ENCODE measurements at places on chromosomes 11 and 22.

DNA sequence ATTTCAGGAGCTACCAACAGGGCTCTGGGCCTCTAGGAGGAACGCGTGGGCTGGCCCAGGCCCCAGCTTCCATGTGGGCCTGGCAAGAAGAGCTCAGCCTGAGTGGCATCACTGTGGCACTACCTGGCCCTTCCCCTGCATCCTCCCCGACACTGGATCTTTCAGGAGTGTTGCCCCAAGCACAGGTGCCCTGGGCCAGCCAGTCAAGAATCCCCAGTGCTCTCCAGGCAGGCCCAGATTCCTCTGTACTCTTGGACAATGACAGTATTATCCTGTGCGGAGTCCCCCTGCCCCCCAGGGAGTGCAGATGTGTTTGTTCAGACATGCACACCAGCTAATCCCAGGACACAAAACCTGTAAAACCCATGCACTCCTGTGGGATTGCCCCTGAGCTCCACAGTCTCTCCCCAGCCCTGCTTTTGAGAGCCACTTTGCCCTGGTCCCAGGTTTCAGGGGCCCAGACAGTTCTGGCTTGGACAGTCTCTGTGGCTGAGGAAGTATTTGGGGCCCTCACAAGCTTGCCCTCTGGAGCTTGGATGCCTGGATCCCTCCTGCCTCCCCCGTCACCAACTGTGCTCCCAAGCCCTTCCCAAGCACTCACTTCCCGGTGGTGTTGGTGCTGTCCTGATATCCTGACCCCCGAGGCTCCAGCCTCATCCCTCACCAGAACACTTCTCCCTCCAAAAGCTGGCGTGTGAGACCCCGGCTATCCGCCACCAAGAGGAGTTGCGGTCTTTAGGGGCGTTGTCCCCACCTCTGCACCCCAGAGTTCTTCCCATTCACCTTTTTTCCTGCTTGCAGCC is 39.9 kb downstream of the KCNC1 start:
- no peak for DNase-seq

GRCh38 chr11:77083566-77084245 is 16.9 kb downstream of the CAPN5 start:
- DNase-seq = no peak

DNA sequence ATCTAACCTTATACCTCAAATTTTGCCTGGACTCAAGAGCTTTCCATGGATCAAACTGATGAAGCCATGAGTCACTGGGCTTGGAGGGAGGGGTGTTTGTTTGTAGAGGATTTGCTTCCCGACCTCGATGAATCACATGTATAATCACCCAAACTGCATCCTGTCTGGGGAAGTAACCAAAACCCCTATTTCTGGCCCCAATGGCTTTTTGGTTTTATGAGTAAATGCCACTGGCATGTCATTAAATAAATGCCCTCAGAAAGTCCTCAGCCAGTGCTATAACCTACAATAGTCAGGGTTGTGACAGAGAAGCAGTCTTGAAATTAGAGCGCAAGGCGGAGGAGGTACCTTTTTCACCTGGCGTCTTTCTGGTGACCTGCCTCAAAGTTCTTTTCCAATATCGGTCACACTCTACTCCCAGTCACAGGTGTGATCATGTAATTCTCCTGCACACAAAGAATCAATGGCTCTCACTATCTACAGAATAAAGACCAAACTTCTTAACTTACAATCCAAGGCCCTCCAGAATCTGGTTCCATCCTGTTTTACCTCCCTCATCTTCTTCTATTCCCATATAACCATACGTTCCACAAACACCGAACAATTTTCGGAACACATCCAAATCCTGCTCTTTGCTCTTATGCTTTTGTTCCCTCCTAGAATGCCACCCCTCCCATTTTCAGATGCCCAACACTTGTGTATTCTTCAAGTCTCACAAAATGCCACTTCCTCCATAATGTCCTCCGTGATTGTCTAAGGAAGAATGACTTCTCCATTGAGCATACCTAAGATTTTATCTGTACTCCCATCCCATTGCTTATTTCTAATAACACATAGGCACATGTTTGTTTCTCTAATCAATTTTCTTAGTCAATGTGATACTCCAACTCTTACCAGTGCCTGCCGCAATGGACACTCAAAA is 81.3 kb upstream of the BLID start:
- peak; percentile 98 for DNase-seq

- peak; percentile 75 for DNase-seq
Measured at GRCh38 chr11:8099291-8099899, 18.4 kb downstream of the TUB start.

GRCh38 chr11:62860835-62861563 is 19.7 kb upstream of the SLC3A2 start:
- no peak for DNase-seq

DNA sequence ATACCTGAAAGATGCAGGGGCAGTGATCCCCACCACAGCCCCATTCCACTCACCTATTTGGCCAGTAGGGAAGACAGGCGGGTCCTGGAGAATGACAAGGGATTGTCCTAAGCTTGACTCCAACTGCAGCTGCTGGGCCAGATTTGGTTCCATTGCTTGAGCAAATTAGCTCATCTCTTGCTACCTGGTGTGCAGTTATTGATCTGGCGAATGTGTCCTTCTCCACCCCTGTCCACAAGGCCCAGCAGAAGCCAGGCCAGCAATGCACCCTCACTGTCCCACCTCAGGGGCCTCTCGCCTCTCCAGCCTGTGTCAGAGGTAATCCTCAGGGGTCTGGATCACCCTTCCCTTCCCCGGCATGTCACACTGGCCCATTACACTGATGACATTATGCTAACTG is 23.3 kb downstream of the TSPAN32 start:
- no peak for DNase-seq

- no peak for DNase-seq
Measured at GRCh38 chr11:126564566-126564965, 209.1 kb downstream of the ST3GAL4 start.

GRCh38 chr11:85705800-85706199 is 19.8 kb upstream of the CCDC89 start:
- DNase-seq = no peak

DNA sequence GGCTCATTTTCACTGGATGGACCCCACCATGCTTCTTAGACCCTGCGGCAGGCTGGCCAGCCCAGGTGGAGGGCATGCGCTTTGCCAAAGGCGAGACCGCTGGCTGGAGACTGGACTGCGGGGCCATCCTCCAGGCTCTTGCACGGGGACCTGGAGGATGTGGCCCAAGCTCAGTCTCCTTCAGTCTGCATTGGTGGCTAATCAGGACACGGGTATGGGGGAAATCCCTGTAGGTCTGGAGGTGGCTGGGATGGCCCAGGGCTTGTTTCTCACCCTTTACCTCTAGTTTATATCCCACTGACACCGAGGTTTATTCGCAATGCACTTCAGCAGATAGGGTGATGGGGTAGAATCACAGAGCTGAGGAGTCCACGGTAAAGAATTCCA is 45.0 kb downstream of the BCR start:
- no peak for DNase-seq

DNA sequence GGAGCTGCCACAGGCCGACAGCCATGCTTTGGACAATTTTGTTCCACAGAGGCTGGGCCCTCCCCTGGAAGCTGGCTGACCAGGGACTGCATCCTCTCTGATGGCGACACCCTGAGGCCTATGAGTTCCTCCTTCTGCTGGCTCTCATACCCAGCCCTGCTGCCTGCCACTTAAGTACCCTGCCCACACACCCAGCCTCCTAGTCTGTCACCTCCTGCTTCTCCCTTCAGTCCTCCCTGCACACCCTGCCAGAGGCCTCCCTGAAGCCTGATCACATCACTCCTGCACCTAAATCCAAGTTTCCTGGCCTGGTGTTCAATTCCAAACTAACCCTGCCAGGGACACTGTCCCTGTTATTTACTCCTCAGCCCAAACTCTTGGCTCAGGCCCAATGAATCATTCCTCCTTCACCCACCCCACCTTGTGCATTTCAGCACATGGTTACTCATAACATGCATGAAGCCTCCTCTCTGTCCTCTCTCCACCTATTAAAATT is 136.7 kb upstream of the NECTIN1 start:
- peak; percentile 83 for DNase-seq

DNA sequence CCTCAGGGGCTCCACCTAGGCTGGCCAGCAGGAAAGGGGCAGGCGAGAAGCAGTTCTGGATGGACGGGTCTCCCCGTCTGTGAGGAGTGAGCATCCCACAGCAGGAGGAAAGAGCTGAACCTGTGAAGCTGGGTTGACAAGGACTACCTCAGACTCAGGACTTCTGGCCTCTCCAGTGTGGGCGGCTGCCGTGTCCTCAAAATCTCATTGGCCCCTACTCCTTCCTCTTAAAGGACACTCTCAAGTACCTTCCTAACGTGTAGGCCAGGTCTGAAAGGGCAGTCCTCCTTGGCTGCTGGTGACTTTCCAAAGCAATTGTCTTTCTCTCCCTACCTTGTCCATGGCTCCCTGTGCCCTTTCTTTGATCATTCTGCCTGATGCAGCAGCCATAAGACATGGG is 107.0 kb upstream of the AKIP1 start:
- no peak for DNase-seq

DNA sequence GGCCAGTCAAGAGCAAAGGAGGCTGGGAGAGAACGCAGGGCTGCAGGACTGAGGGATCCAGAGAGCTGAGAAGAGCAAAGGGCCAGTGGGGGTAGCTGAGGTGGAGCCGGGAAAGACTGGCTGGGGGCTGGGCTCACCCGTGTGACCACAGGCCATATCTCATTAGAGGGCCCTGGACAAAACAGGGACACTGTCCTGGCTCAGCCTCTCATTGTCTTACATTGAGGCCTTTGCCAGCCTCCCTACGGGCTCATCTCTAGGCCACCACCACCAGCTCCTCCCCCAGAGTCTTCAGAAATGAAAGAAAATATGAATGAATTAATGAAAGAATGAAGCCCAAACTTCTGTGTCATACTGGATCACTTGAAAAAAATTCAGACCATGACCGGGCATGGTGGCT is 9.2 kb downstream of the RAB36 start:
- DNase-seq = no peak

DNA sequence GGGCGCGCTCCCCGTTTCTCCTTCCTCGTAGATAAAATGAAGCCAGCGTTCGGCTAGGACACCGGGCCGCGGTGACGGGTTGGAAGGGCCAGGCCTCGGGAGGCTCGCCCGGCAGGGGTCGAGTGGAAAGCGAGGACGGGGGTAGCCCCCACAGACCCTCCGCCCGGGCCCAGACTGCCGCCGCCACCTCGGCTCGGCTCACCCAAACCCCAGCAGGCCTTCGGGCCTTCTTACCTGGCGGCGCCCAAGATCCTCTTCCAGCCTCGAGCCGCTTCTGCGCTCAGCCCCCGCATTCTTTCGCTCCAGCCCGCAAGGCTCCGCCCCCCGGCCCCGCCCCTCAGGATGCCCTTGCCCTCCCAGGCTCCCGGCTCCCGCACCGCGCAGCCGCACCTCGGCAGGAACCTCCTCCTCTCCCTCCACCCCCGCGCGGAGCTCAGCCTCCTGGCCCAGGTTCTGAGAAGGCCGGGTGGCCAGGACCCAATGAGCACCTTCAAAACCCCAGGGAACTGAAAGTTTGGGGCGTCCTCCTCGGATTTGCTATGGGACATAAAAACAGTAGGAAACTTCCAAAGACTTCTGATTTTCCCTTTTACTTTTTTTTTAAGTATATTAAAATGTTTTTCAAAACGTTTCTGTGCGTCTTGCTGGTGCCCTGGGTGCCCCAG is at the start of gene CD59:
CD59 (minus strand) TSS at position 276 of the 665 bp plus-strand sequence. CDS start 13,978 bp downstream, outside the sequence.
- DNase-seq = peak; percentile 96

DNA sequence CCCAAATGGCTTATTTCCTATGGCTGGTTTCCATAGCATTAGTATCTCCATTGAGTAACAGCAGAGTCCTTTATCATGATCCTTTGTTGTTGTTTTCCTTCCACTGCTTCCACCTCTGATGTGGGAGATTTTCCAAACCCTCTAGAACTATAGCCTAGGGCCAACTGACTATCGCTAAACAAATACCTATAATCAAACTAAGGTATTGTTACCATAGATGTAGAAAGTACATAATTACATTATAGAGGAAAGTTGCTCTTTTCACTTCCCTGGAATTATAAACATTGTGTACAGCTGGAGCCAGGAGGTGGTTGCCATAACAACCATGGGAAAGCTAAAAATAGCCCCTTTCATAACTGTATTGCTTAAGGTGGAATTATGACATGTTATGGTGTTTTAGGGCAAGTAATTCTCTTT is 47.0 kb upstream of the ALKBH3 start:
- peak; percentile 53 for DNase-seq
